PC-9 (cell line): ENCODE measurements at places on chromosomes 1 and 21. TPM values are rescaled to one million over a fixed set of nuclear protein-coding genes. Genes with fewer than 3 reads are reported as not detected.

The GATAD2B gene
- 51.4 and 56.1 TPM in 2 replicates for total RNA-seq

GRCh38 chr1:114902343-114902742, 47.7 kb downstream of the SYCP1 start:
- DNase-seq = no peak

DNA sequence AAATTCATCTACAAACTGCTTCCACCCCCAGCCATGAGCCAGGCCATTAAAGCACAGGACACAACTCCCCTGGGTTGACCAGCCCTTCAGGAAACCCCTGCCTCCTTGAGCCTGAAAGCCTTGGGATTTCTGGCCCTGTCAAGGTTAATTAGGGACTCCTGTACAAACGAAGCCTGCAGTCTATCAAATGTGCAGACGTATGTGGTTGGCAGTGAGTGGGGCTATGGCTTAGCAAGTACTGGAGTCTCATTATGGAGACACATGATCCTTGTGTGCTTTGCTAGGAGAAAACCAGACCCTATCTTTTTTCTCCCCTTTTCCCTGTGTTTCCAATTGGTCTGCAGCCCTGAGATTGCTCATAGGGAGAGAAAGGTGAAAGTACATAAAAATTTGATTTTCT, 588.3 kb upstream of the USP24 start:
- DNase-seq = no peak

- DNase-seq = peak; percentile 51
Observed at GRCh38 chr1:3570066-3570986, 41.0 kb downstream of the MEGF6 start.
